ENCODE measurements at places on chromosomes 6 and 20.

- DNase-seq, result peak; percentile 43
Measured at GRCh38 chr6:159107451-159108260, 61.5 kb upstream of the FNDC1 start.

GRCh38 chr6:53828215-53828614, 33.4 kb downstream of the LRRC1 start:
- no peak for DNase-seq

DNA sequence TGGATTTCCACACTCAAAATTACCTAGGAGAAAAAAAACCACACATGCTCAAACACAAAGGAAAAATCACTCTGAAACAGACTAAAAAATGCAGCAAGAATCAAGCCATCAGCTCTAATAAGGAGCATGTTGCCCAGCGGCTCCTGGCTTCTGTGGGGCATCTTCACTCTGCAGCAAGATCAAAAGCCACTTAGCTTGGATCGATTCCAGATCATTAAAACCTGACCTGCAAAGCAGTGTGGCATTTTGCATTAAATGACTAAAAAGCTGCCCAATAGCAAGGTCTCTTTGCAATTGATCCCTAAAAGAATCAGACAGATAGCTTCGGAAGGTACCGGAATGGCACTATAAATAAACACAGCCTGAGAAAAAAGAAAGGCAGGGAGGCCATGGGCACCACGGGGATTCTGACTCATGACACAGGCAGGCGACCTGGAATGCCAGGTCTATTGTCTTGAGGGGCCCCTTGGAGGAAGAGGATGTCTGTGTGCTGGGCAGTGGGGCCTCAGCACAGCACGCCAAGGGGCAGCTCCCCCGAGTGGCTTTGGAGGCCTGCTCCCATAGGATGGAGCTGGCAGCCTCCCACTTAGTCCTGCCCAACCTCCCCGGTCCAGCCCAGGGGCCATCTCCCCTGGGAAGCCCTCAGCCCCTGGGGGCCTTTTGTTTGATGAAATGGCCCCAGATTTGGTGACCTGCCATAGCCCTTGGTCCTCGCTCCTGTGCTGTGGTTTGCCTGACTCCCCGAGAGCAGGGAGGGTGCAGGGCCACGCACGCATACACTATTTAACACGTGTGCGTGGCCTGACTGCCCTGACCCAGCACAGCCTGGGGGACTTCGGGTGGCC, 7.6 kb downstream of the LEMD2 start:
- DNase-seq, result no peak

DNA sequence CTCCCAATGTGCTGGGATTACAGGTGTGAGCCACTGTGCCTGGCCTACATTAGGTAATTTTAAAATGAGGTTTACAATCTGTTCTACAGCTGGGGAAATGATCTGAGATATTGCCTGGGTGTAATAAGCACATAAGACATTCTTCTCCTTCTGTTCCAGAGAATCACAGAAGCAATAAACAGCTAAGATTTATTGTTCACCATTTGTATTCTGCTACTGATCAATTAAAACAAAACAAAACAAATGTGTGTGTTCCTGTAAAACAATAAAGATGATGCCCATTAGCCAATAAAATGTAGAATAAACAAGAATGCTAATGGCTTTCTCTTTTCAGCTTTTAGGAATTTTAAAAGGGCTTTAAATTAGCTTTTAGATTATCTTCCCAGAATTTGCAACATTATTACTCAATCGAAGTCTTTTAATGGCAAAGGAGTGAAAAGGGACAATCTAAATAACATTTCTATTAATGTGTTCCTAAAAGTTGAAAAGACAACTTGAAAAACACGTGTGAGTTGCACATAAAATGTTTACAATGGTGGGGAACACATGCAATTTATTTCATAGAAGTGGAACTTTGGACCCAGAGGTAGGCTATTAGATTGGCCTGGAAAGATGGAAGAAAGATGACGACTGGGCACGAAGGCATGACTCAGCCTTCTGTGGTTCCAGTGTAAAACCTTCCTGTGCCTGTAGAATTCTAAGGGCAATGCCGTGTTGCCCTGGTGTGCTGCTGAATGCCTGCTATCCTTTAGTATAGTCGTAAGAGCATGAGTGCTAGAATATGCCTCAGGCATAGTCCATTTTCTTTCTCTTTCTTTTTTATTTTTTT, 29.0 kb upstream of the DEK start:
- no peak for DNase-seq

DNA sequence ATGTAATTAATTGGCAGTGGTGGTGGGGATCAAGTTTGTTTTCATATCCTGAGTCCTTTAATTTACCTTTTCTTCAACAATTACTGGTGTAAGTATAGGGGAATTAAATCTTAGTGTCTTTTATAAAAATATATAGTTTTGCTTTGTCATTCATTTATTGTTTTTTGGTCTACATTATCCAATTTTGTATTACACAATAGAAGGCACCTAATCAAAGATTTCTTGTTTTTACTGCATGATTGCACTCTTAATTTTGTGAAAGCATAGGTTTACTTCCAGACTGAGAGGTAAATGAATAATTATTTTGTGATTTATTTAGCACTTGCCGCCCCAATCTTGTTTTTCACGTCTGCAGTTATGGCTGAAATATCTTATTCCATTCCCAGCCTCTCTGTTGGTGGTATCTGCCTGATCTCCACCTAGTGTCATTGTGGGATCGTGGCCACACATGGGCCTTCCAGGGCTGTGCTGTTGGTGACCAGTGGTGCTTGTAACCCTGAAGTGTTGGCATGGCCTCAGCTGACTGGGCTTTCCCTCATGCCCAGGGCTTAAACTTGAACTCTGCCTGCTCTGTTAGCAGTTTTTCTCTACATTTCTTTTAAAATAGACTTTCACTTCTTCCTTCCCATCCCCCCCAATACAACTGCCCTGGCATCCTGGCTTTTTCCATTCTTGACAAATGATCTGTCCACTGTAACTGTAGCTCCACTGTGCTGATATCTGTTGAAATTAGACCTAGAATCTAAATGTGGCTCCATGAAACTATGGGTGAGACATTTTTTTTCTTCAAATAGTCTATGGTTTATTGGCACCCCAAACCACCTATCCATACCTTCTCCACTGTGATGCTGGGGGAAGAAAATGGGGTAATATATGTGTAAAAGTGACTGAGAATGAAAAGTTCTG, 24.8 kb downstream of the E2F3 start:
- no peak for DNase-seq

DNA sequence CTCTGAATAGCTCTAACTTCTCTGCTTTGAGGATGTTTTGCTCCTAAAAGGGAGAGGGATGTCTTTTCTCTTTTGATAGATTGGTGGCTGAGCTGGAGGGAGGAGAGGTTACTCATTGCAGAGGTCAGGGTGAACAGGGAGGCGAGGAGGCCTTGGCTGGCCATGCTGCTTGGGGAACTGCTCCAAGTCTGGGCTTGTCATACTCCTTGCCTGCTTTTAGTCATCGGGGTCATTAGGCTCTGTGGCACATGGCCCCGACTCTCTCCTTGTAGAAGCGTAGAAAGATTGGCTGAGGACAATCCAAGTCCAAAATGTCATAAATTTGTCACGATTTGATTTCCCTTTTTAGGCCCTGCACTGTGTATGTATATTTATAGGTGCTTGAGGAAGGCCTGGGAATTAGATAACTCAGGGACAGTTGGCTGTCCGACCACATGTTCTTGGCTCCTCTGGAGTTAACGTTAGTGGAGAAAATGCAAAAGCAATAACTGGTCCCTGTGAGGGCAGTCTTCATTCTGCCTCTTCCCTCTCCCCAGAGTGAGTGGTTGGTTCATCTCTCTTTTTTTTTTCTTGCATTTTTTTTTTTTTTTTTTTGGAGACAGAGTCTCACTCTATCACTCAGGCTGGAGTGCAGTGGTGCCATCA, 160.1 kb downstream of the SCP2D1 start:
- DNase-seq, result no peak

DNA sequence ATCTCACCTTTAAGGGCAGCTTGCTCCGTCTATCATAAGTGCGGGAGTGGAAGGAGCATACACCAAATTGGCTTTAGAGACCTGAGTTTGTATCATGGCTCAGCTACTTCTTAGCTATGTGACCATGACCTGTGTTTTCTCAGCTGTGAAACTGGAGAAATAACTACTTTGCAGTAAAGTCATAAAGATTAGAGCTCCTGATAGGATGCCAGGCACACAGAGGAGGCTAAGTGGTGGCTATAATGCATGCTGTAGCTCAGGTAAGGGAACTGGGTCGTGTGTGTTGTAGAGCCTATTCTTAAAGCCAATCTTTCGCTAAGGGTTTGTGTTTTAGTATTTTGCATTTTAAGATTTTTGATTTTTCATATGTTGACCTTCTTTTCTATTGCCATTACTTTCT, 451.5 kb upstream of the MAN1A1 start:
- DNase-seq, result no peak

DNA sequence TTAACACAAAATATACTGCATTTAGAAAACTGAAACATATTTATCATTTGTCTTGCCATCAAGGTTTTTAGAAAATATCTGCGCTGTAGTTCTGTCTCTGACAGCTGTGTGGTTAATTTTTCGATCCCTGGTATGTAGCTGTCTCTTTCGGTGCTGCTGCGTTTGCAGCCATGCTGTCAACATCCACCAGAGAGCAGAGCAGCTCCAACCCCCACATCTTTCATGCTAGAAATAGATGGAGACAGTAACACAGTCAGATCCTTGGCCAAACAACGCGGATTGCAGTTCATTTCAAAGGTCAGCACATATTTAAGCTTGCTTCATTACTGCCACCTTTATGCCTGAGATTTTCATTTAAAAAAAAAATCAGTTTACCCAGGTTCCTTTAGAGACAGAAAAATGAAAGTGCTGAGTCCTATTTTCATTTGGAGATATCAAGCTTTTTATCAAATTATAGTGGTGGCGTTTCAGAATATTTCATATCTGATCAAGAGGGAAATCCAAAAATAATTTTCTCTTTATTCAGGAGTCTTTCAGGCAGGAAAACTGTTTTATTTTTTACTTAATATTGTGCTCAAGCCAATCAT, 157.7 kb upstream of the MMS22L start:
- DNase-seq, result no peak
